Activated CD4-positive, CD25-positive, alpha-beta regulatory T cell (primary cell): ENCODE measurements at places on chromosomes 12 and 14.
A peak's percentile ranks its signal among the peaks of the same experiment; 100 is the strongest.

DNA sequence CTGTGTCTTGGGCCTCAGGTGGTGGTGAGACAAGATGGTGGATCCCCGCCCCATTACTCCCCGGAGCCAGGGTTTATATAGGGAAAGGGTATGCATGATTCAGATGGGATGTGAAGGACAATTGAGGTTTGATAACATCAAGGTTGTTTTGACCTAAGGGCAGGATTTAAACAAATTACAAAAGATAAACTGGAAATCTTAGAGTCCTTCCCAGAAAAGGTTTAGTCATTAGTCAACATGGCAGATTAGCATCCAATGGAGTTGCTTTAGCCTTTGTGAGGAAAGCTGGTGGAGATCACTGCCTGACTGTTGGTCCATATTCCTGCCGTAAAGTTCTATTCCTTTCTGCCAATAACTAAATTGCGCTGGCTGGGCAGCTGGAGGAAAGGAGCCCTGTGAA, 15.6 kb upstream of the FRMD6 start:
- no peak for DNase-seq

GRCh38 chr12:95548539-95549391, 2.5 kb downstream of the USP44 start:
- DNase-seq: peak; percentile 17

GRCh38 chr14:71467361-71467811, 464.8 kb upstream of the RGS6 start:
- DNase-seq: no peak

DNA sequence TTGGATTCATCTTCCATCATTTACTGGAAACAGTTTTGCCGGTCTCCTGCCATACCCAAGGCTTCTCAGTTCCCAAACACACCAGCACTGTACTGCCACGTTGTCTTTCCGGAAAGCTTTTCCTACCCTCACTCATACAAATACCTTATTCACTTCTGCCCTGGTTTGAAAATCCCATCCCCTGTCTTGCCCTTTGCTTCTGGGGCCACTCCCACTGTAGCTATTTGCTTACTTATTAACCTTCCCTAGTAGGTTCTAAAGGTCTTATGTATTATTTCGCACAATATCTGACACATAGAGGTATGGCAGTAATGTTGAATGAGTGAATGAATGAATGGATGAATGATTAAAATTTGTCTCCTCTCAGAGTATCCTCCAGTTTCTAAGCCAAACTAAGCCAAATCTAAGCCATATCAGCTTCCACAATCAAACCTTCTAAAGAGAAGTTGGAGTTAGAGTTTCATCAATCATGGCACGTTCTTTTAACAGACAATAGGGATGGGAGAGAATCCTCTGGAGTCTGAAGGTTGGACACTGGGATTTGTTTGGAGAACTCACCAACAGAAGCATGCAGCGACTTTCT, 18.6 kb downstream of the TSPAN8 start:
- DNase-seq: no peak

- peak; percentile 42 for DNase-seq
Measured at GRCh38 chr12:7142056-7142644, 12.0 kb downstream of the CLSTN3 start.

DNA sequence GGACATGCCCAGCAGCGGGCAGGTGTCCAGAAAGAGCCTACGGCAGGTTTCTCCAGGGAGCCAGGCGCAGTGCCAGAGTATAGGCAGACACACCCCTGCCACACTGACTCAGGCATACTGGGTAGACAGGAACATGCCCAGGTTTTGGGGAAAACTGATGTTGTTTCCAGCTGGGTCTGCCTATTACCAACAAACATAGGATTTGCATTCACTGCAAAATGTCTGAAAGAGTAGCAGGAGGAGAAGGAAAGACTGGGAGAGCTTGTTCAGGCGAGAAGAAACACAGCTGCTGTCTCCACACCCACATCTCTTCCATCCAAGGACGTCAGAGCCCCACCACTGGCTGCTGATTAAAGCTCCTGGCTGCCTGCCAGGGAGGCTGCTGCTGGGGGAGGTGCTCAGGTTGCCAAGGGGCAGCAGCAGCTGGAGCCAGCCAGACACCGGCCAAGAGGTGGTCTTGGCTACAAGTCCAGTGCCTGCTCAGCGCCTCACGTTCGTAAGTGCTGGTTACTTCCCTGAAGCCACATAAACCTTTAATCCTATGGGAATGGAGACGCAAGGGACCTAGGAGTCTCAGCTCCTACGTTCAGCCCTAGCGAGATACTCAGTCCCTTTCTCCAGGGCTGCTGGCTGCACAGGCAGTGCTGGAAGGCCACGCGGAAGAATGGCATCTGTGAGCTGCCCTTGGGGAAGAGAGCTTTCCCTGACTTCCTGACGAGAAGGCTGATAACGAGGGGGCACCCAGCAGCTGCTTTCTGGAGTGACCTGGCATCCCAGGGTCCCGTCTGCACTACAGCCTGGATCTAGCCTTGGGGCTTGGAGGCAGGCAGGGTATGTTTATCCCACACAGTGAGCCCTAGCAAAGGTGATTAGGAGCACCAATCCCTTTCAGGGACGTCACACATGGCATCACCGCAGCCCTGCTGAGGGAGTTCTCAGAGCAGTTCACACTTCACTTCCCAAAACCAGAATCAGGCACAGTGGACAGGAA, 58.1 kb downstream of the PLEKHG3 start:
- DNase-seq: no peak

DNA sequence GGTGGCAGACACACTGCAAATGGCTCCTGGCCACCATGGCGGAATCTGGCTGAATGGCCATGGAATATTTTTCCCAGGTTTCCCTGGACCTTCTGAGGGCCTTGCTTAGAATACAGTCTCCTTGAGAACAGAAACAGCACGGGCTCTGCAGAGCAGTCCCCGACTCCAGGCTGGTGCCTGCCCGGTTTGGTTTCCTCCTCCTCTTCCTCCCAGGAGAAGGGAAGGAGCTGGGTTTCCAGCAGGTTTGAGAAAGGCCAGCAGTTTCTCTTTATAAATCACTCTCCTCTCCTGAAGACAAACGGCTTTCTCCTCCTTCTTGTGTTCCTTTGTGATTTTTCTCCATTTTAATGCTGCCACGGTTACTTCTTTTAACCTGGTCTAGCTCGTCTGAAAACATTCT, 106.8 kb upstream of the RFLNA start:
- no peak for DNase-seq

DNA sequence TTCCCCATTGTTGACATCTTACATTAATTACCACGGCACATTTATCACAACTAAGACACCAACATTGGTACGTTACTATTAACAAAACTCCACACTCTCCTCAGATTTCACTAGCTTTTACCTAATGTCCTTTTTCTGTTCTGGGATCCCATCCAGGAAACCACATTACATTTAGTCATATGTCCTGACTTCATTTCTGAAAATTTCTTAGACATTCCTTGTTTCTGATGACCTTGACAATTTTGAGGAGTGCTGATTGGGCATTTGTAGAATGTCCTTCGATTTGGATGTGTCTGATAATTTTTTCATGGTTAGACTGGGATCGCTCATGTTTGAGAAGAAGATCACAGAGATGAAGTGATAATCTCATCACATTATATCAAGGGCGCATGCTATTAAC, 34.6 kb upstream of the ACSM4 start:
- DNase-seq: no peak
